HT1080 (cell line): ENCODE measurements at places on chromosomes 12 and 14. TPM values are rescaled to one million over a fixed set of nuclear protein-coding genes. Genes with fewer than 3 reads are reported as not detected.

DNA sequence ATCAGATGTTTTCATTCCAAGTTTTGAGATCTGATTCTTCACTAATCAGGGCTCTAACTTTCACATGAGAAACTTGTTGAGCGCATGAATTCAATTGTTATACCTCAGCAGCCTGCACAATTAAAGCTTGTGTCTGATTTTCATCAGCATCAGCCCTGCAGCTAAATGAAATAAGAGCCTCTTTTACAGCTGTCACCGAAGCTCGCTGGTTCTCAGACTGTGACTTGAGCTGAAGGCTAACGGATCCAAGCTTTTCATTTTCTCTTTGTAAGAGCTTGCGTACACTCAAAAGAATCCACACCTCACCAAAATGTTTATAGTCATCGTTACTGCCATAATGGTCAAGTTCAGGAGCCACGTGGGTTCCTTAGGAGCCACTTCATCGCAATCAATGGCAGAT, 65.5 kb upstream of the BEGAIN start:
- no peak for DNase-seq

GRCh38 chr12:57518920-57519795, 1.2 kb downstream of the DDIT3 start:
- DNase-seq, result no peak

DNA sequence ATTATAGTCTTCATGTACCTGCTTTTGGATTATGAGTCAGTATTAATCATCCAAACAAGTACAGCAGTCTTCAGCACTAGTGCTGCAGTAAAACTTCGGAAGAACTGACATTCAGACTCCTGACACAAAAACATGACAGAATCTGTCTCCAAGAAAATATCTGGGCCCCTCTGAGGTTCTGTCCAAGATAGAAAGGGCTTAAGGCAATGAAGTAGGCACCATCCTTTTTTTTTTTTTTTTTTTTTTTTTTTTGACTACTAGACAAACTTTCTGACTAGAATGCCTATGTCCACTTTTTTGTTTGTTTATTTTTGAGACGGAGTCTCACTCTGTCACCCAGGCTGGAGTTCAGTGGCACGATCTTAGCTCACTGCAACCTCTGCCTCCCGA, 112.5 kb downstream of the MED13L start:
- DNase-seq, result peak; percentile 77

Gene GPX2
- total RNA-seq, result not detected in 2 replicates

Gene LUM
- 0.08 TPM in 1 of 2 replicates, not detected in the other for total RNA-seq

DNA sequence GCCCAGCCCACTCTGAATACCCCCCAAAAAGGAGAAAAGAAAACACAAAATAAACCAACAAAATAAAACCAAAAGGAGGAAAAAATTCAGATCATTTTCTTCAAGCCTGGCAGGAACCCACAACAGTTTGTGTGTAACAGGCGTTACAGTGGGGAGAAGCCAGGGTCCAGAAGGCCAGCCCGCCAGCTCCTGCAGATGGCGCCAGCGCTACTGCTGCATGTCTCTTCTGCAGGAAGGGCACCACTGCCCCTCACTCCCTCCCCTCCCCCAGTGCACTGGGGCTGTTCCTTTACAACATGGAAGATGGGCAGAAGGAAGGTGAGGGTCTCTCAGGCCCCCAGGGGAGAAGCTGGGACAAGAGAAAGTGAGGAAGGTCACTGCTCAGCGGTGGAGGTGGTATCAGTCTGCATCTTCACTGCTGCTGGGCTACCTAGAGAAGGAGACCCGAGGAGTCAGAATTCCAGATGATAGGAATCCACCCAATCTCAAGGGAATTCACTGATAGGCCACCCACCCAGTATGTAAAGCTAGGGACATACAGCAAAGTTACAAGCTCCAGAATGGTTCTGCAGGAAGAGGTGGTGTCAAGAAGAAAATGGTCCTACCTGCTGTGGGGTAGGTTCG, 2.3 kb upstream of the NOP2 start:
- DNase-seq, result peak; percentile 40

GRCh38 chr12:108641446-108642268, 8.0 kb upstream of the SELPLG start:
- DNase-seq, result no peak

GRCh38 chr12:26748741-26749431, 84.1 kb downstream of the ITPR2 start:
- peak; percentile 26 for DNase-seq

Gene CHST11
- 38.0 and 54.3 TPM in 2 replicates for total RNA-seq

Gene EXD2
- 11.1 and 13.5 TPM in 2 replicates for total RNA-seq

DNA sequence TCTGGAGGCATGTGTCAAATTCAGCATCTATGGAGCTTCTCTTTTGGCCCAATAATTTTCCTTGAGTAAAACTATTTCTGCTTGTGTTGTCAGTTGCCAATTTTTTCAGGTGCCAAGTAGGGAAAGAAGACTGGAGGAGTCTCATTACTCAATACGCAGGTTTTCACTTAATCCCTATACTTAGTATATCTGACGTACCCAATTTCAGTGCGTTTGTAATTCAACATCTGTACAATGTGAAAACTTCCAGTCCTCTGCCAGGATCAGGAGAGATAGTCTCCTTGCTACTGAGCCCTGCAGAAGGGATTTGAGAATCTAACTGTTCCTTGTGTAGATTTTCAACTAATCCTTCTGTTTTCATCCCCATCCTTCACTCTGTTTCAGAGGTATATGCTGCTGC, 5.7 kb upstream of the PAWR start:
- DNase-seq, result no peak

DNA sequence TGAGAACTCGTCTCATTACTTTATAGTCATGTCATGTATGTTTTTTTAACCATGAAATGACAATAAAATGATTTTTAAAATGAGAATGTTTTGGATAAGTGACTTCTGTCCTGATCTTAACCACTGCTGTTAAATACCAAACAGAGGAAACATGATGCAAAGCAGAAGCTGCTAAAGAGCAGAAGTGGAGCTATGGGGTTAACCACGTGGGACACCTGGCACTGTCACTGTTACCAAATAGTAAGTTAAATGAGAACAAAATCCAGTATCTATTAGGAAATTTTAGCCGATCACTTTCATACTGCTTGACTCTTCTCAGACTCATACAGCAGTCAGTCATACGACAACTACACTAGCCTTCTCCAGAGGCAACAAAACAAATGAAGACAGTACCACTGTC, 82.4 kb downstream of the SCAF11 start:
- no peak for DNase-seq

DNA sequence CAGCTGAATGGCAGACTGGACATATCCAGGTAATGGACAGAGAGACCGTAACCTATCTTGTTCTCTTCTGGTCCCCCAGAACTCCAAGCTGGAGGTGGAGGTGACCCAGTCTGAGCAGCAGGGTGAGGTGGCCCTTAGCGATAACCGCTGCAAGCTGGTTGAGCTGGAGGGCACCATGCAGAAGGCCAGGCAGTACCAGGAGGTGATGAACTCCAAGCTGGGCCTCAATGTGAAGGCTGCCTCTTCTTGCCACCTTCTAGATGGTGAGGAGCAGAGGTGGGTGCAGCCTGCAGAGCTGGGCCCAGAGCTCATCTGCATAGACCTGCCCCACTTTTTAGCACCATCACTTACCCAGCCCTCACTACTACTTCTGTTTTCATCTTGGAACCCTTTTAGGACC, 7.2 kb upstream of the KRT86 start:
- no peak for DNase-seq

DNA sequence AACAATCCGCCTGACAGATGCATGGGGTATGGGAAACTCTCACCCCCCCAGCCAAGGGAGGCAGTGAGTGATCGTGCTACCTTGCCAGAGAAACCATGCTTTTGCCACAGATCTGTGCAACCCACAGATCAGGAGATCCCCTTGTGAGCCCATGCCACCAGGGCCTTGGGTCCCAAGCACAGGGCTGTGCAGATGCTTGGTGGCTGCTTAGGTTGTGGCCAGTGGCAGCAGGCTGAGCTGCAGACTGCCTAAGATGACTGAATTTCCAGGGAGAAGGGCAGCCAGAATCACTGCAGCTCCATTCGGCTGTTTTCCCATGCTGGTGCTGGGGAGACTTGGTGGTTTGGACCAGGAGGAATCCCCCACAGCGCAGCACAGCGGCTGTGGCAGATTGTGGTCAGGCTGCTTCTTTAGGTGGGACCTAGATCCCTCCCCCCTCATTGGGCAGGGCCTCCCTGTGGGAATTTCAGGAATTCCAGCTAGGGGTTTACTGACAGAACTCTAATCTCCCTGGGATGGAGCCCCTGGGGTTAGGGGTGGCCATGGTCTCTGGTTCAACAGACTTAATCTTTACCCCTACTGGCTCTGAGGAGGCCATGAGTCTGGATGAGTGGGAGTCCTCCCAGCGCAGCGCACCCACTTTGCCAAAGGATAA, 264.6 kb upstream of the DAAM1 start:
- DNase-seq, result no peak

Gene SERPINA5
- not detected in 2 replicates for total RNA-seq

DNA sequence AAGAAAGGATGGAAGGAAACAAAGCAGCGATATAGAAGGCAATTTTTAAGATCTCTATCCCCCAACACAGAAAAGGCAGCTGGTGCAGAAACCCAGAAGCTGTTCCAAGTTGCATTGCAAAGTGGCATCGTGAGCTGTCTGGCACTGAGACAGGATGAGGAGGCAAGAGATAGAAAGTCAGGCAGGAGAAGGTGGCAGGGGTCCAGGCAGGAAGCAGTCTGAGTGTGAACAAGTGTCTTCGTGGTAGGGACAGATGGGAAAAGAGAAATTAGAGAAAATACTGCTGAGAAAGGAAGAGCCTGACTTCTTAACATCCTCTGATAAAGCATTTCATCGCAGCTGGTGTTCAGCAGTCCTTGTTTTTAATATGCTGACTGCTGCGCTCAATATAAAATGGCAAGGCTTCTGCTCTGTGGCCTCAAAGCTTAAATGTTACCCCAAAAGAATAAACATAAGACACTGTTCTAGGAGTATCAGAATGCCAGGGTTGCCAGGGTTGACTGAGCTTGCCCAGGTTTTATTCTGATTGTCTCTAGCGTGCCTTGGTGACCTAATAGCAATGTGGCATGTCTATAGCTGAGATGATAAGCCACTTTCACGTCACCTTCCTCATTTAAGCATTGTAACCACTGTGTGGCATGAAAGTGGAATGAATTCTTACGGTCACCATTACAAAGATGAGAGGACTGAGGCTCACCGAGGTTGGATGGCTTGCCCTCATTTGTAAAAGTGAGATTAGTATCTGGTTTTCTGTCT, 397.6 kb downstream of the NUAK1 start:
- DNase-seq, result peak; percentile 37

DNA sequence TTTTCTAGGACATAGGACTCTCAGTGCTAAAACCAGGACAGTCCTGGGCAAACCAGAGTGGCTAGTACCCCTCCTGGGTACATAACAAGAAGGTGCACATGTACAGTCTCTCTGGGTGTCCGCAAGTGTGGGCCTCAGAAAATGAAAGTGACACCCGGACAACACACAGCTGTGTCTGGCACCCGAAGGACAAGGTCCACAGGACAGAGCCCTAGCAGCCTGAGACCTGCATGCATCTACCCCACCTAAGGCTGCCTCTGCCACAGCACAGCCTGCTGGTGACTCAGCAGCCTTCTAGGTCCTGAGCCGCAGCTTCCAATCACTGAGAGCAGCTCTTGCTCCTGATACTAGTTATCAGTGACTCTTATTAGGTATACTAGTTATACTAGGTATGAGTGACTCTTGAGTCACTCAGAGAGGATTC, 784.1 kb upstream of the TBX3 start:
- DNase-seq, result peak; percentile 14

Gene KRT78
- total RNA-seq, result 0.13 TPM in 1 of 2 replicates, not detected in the other

Gene FAM186B
- 0.17 and 0.64 TPM in 2 replicates for total RNA-seq

GRCh38 chr12:123942911-123943648, 29.6 kb downstream of the CCDC92 start:
- DNase-seq, result no peak

Gene PPP1R36
- 0.11 TPM in 1 of 2 replicates, not detected in the other for total RNA-seq

DNA sequence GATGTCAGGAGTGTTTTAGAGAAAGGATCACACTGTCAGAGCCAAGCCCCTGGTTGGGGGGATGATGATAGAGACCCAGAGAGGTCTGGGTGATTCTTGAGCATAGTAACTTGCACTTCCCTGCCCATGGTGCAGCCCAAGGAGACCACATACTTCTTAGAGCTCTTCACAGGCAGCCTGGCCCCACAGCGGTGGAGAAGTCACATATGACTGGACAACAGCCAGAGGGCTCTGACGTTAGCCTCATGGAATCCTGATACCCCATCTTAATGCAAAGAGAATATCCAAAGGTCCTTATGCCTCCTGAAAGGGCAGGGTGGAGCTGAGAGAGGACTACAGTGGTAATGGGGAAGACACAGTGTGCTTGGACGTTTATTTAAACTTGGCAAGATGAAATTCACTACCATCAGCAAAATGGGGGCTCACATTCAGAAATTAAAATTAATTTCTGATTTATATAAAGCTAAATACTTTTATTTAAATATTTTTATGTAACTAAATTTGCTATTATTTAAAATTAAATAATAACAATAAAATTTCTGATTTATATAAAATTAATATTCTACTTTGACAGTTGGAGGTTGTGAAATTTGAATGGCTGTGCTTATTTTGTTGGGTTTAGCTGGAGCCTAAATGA, 131.3 kb downstream of the KTN1 start:
- DNase-seq, result peak; percentile 64
